ENCODE measurements at places on chromosomes 13 and 19.

DNA sequence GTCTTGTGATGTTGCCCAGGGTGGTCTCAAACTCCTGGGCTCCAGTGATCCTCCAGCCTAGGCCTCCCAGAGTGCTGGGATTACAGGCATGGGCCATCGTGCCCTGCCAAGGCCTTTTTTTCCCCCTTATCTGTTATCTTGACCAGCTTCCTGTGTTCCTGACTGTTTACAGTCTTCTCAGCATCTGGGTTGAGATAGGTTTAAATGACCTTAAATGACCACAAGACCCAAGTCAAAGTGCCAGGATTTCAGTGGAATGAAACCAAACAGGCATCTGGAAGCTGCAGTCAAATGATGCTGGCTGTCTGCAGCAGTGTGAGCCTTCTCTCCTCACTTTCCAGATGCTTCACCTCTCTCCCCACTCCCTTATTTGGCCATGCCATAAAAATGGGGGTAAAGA is 114.2 kb upstream of the CLDN10 start:
- DNase-seq, result no peak

DNA sequence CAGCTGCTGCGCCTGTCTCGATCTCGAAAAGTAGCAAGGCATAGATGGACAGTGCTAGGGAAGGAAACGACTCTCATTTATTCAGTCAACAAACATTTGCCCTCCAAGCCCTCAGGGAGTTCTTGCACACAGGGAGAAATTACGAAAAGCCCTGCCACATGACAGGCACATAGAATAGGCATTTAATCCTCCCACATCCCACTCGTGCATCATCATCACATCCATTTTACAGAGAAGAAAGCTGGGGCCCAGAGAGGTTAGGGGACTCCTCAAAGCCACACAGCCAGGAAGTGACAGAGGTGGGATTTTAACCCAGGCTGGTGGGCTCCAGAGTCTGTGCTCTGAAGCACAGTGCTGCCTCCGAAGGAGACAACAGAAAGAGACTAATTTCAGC is 11.6 kb downstream of the TMEM221 start:
- no peak for DNase-seq

DNA sequence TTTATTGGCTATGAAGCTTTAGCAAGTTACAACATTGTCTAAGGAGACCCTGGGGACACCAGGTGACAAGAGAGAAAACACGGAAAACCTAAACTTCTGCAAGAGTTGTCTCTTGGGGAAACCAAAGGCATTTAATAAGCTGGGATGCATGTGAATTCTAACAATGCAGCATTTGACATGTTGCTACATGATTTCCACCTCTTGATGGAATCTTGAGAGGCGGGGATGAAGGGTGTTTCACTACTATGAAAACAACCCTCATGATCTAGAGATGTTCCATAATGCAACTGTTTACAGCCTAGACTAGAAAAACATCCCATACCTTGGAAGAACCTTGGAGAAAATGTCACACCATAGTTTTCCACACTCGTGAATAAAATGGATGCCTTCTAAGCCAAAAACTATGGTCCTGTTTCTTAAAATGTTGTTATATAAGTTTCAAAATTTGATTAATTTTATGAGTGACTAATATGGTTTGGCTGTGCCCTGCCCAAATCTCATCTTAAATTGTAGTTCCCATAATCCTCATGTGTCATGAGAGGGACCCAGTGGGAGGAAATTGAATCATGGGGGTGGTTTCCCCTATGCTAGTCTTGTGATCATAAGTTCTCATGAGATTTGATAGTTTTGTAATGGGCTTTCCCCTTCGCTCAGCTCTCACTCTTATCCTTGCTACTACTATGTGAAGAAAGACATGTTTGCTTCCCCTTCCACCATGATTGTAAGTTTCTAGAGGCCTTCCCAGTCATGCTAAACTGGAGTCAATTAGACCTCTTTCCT is 164.6 kb downstream of the TNFSF13B start:
- no peak for DNase-seq

DNA sequence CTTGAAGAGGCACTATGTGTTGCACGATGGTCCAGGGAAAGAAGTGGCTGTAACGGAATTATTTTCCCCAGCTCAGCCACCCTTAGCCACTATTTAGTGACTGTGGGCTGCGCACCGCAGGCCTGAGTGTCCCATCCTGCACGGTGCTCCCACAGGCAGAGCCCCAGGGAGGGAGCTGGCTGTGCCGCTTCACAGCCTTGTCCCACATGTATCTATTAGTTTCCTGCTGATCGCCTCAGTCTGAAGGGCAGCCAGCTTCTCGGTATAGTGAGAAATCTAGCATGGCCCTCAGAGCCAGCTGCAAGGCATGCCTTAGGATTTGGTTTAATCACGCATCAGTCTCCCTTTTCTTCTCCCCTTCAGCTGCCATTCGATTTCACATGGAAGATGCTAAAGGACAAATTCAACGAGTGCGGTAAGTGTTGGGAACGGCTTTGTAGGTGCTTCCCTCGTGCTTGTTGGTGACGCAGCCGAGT is 15.7 kb downstream of the PRAM1 start:
- peak; percentile 44 for DNase-seq

- no peak for DNase-seq
Observed at GRCh38 chr19:56900573-56901097, 60.1 kb upstream of the PEG3 start.

DNA sequence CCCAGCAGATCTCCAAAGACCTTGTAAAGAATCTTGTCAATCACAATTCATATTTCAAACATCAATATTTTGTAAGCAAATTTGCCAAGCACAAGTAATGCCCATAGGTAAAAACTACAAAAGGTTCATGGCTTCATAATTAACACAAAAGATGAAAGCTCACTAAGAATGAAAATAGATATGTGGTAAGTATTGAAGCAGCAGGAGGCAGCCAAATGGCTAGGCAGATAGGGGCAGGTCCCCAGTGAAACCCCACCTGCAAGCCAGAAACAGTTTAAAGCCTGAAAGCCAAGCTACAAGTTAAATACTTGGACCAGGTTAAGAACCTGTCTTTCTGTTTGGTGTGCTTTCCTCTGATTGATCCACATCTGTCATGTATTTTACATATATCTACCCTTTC is 942.6 kb upstream of the SPRY2 start:
- no peak for DNase-seq

- peak; percentile 85 for DNase-seq
Observed at GRCh38 chr13:113967729-113968462, 6.0 kb downstream of the C13orf46 start.

- DNase-seq, result no peak
Observed at GRCh38 chr13:66076417-66076816, 1153.7 kb downstream of the PCDH9 start.

- DNase-seq, result no peak
Observed at GRCh38 chr19:43507880-43508279, 3.3 kb upstream of the PHLDB3 start.

DNA sequence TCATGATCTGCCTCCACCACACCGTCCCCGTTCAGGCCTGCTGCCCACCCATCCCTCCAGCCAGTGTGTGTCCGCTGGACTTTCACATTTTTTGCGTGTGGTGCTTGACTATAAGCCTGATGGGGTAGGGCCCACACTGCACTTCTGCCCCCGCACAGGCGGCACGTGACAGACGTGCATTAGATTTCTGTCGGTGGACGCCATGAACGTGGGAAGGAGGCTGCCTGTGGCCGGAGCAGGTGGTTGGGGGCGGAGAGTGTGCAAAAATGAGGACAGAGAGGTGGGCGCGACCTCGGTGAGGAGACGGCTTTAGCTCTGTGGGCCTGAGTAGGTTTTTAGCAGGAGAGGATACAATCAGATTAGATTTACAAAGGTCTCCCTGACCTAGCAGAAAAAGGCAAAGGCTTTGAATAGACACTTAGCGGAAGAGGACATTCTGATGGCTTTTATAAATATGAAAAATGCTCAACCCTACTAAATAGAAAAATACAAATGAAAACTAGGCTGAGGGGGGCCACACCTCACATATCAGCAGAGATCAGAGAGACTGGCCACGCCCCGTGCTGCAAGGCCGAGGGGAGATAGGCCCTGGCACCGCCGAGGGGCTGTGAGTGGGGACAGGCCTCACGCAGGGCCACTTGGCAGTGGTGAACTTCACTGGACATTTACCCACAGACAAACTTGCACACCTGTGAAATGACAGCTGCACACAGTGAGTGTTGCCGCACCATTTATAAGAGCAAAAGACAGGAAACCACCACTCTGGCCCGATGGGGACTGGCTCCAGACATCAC is 25.4 kb downstream of the PAK4 start:
- DNase-seq, result no peak

GRCh38 chr19:48614436-48615230 is at the start of gene FAM83E:
FAM83E (minus strand) TSS chr19:48615076; CDS start chr19:48613372, 1,704 bp downstream.
- DNase-seq, result no peak

- DNase-seq, result no peak
Observed at GRCh38 chr13:78323848-78324247, 279.5 kb downstream of the POU4F1 start.

DNA sequence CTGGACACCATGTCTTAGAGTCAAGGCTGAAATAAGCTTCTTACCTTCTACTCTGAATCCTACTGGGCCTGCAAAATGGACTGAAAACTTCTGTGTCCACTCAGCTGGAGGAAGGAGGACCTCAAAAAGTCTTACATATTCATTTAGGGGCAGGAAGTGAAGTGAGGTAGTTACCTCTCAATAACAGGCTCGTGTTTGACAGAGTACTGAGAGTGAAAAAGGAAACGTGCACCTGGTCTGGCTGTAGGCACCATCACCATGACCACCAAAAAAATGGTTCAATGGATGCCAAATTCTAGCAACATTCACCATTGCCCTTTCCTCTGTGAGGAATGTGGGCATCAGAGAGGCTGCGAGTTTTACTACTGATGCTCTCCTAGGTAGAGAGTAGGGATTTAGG is 176.2 kb downstream of the RFC3 start:
- no peak for DNase-seq

- DNase-seq, result no peak
Observed at GRCh38 chr19:19540064-19540714, 2.1 kb downstream of the CILP2 start.

- peak; percentile 89 for DNase-seq
Observed at GRCh38 chr19:58352760-58353671, at the start of gene A1BG. A1BG (minus strand) TSS chr19:58353492; CDS start chr19:58353437, 55 bp downstream.

DNA sequence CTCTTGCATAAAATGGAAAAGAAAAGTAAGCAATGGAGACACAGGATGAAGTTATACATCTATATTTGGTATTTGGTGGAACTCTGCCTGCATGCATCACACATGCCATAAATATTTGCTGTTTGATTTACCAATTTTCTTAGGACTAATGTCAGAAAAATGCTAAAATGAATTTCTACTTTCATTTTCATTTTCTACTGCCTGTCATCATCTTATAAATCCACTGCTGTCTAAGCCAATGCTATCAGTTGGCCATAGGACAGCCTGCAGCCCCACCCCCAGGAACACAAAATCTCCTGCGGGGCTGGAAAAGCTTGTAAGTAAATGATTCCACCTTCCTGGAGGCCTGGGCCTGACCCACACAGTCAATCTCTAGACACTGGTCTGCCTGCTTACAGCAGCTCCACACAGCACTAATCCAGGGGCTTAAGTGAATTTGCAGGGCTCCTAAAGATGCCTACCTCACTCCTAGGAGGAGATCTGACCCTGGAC is 122.0 kb downstream of the ENOX1 start:
- DNase-seq, result no peak

DNA sequence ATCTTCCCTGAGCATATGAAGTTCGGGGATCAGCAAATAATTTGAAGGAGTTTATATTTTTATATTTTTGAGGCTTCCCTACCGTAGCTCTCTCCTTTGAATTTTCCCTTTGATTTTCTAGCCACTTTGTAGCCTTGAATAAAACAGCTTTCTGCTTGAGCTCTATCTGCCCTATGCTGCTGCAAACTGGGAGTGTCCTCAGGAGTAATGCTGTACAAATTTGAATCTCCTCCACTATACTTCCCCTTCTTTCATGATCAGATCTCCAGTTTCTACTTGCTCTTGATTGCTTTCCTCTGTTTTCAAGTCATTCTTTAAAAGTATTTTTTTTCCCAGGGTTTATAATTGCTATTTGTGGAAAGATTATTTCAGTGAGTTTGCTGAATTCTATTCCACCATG is 14.6 kb downstream of the PDS5B start:
- DNase-seq, result no peak

DNA sequence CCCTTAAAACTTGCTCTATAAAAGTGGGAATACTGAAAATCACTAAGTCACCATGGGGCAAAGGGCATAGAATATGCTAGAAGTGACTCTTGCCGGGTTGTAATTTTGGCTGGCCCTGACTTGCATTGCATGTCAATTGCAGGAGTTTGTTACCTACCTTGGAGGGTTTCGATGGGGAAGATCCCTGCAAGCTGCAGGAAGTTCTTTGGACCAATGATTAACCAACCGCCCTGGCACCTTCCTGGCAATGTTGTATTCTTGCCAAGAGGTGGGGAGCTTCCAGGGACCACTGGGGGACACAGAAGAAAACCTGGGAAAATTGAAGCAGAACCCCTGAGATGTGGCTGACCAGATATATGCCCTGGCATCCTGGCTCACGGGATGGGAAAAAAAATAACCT is 235.8 kb downstream of the B3GLCT start:
- DNase-seq, result no peak
